Activated T-helper 17 cell treated with anti-CD3 and anti-CD28 coated beads, Interleukin-2, amount 50 U/mL, for 72 hours (primary cell): ENCODE measurements at places on chromosomes 3 and 15. TPM values are rescaled to one million over a fixed set of nuclear protein-coding genes. Genes with fewer than 3 reads are reported as not detected.

ARPP19 gene
- total RNA-seq = 154 TPM

LYZL4 gene
- total RNA-seq = not detected

CCDC50 gene
- total RNA-seq = 14.6 TPM

- no peak for ATAC-seq
Observed at GRCh38 chr3:7788881-7789280, 712.7 kb upstream of the LMCD1 start.

- ATAC-seq = no peak
Observed at GRCh38 chr3:46539443-46540005, 26.6 kb downstream of the LRRC2 start.
